Fibroblast of pulmonary artery (primary cell): ENCODE measurements at places on chromosomes 1 and 21.
A peak's percentile ranks its signal among the peaks of the same experiment; 100 is the strongest.

- DNase-seq, result no peak
Measured at GRCh38 chr1:91148641-91149069, 126.8 kb upstream of the ZNF644 start.

- peak; percentile 3 for DNase-seq
Measured at GRCh38 chr1:180057883-180058396, 96.7 kb upstream of the QSOX1 start.

DNA sequence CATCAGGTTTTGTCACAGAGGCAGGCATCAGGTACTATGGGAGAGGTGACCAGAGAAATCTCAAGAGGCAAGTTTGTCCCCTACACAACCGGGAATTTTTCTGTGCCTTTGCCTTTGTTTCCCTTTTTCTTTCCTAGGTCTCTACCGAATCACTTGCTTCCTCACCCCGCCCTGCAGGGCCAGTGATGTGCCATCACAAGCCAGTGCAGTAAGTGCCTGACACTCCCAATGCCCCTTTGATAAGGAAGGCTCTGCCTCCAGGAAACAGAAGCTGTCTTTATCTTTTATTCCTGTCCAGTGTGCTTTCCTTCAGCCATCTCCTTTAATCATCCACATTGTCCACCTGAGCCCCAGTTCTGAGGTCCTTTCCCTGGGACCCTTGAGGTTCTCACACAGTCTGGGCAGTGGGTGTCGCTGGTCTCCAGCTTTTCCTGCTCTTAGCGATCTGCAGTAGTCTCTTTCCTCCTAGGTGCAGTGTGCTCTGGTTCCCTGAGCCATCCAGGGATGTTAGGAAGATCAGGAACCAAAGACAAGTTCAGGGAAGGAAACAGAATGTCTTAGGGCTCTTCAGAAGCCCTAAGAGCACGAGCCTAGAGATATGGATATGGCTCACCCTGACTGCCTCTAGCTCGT lies 36.6 kb downstream of the GJA5 start:
- DNase-seq, result peak; percentile 81

GRCh38 chr1:102732927-102733326 lies 375.4 kb downstream of the COL11A1 start:
- peak; percentile 69 for DNase-seq

DNA sequence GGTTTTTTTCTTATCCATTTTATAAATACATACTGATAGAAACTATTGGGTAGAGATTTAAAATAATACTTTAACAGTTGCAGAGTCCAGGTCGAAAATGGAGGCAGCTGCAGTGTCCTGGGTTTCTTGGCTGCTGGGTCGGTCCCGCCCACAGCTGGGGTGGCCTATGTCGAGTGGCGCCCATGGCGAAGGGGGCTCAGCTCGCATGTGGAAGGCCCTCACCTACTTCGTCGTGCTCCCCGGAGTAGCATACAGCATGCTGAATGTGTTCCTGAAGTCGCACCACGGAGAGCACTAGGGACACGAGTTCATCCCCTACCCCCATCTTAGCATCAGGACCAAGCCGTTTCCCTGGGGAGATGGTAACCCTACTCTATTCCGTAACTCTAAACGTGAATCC lies 1304.9 kb upstream of the ADGRL2 start:
- no peak for DNase-seq

- no peak for DNase-seq
Measured at GRCh38 chr1:145824499-145824842, 471 bp downstream of the POLR3C start.

DNA sequence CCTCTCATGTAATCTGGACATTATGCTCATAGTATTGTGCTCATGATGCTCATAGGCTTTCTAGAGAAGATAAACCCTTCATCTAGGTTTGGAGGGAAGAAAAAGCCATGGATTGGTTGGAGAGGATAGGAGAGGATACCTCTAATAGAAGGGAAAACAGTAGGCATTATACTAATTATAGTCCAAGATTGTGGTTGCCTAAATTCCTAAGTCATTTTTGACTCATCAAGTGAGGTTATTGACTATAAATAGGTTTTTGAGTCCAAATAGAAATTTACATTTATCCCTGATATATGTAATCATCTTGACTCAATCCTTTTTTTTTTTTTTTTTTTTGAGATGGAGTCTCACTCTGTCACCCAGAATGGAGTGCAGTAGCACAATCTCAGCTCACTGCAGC lies 5.0 kb downstream of the SYT11 start:
- no peak for DNase-seq

GRCh38 chr1:77994117-77994705 lies 10.5 kb upstream of the DNAJB4 start:
- DNase-seq, result no peak

- no peak for DNase-seq
Measured at GRCh38 chr1:13674377-13674776, 25.6 kb upstream of the PRDM2 start.

GRCh38 chr1:185441605-185442004 lies 124.6 kb upstream of the IVNS1ABP start:
- peak; percentile 54 for DNase-seq

DNA sequence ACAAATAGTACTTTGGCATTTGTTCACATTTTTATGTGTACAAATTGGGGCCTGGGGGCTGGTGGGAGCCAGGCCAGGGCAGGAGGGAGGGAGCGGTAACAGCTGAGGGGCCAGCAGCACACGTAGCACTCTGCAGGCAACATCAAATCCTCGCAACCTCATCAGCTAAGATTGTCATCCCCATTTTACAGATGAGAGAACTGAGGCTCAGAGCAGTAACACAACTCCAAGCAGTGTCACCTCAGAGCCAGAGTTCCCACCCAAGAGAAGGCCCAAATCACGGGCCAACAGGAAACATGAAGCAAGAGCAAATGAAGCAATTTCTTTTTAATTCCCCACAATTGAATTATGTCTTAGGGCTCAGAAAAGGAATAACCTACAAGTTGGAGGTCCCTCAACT lies 14.1 kb downstream of the IFFO2 start:
- DNase-seq, result peak; percentile 70

- no peak for DNase-seq
Measured at GRCh38 chr1:67966666-67967009, 83.8 kb downstream of the DIRAS3 start.

DNA sequence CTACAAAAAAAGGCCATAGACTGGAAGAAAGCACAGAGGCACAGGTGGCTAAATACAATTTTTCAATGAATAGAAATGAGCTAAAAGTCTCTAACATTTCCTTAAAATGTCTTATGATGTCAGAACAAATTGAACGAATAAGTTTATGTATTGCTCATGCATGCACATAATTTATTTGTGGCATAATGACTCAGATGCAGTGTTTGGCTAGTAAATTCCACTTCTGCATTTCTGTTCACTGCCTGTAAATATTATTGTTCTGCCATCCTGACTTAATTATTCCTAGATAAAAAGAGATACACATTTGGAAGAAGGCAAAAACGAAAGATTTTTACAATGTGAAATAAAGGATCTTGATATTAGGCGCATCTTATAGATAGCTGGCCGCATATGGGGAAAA lies 26.6 kb upstream of the EXO1 start:
- DNase-seq, result no peak

DNA sequence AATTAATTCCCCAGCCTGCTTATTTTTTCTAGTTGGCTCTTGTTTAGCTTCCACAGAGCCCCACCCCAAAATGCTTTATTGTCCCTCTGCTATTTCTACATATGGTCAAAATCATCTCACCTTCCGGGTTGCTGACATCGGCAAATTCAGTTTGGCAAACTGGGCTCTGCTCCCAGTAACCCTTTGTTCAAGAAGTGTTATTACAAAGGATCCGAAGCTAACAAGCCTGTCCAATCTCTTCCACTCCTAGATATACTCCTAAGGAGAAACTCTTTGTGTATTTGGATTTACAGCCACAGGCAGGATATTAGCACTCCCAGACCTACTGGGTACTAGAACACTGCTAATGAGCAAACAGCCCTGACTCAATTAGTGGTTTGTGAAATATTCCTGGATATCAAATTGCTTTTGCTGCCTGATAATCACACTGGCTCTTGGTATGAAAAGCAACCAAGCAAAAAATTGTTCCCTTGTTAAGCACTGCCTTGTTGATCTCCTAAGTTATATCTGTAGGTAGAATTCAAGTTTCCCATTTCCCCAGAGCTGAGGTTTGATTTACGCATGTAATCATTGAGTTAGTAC lies 4.0 kb downstream of the JUN start:
- peak; percentile 88 for DNase-seq

GRCh38 chr1:167095368-167095767 lies 1.5 kb downstream of the STYXL2 start:
- peak; percentile 17 for DNase-seq

- DNase-seq, result peak; percentile 93
Measured at GRCh38 chr1:150578272-150579109, 919 bp downstream of the MCL1 start.

- no peak for DNase-seq
Measured at GRCh38 chr1:114561333-114561732, 20.1 kb downstream of the BCAS2 start.

DNA sequence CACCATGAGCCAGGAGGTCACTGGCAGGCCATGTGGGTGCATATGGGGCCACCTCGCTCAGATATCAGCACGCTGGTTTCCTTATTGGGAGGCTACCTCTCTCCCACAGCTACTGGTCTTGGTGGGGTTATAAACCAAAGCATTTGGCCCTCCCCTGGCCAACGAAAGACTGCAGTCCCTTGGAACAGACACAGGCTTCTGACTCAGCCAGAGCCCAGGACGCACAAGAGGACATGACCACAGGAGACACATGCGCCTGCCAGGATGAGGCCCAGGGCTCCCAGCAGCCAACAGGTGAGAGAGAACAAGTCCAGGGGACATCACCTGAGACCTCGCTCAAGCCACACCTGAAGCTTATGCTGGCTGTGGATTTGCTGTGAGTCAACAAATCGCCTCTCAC lies 13.8 kb downstream of the NPHP4 start:
- no peak for DNase-seq
